ENCODE measurements at places on chromosomes 5 and 9. TPM values are rescaled to one million over a fixed set of nuclear protein-coding genes. Genes with fewer than 3 reads are reported as not detected.

The KDM3B gene
- 89.2 TPM for total RNA-seq

The KLHL3 gene
- 12.8 TPM for total RNA-seq

The NUTM2G gene
- 0.57 TPM for total RNA-seq

DNA sequence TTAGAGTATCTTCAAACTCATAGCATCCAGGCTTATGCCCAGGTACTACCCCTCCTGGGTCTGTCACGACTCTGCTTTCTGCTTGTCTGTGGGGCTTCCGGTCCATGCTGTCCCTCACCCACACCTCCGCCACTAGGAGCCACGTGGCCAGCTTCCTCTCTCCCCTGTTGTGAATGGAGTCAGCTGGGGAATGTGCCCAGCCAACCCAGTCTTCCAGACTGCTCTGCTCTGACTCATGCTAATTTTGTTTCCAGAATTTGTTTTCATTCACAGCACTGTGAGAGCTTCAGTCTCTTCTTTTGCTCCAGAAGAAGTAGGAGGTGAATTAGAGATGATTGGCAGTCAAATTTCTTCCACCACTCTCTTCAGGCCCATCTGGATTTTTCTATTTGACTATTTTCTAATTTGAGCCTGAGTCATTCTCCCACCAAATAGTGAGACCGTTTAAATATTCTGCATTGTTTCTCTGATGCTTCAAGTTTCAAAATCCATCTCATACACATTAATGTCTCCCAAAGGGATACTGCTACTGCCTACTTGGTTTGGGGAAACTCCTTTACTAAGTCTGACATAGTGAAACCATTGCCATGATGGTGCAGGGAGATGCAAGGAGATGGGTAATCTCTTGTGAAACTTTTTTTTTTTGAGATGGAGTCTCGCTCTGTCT is 424.1 kb upstream of the KIF2A start:
- no peak for DNase-seq

- DNase-seq = no peak
Measured at GRCh38 chr5:134503937-134504437, 21.5 kb upstream of the JADE2 start.

DNA sequence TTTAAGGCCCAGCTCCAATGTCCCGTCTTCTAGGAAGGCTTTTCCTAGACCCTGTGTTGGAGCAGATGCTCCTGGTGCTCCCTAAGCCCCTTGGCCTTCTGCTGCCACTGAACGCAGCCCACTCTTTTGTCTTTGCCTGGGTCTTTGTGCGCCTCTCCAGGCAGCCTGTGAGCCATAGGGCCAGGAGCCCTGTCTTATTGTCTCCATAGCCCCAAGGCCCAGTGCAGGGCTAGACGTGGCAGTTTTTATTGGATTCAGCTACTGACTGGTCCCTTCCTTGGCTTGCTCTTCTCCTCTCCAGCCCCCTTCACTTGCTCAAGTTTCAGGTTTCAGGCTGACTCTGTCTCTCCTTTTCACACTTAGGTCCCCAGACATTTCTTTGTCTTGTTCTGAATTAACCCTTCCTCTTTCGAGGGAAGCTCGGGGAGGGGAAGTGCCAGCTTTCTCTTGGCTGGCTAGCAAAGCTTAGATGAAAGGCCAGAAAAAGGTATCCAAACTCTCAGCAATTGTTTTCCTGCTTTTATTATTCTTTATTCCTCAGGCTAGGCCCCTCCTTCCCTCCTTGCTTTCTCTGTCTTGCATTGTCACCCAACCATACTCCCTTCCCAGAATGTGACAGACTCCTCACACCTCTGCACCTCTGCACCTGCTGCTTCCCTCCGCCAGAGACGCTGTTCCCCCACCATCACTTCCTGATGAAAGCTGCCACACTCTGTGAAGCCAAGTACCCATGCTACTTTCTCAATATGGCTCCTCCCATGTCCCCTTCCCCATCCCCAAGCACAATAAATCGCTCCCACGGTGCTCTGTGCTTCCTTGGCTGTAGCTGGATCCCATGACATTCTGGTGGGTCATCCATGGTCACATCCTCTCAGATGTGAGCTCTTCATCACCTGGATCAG is 101.6 kb upstream of the CPEB4 start:
- DNase-seq = peak; percentile 46

DNA sequence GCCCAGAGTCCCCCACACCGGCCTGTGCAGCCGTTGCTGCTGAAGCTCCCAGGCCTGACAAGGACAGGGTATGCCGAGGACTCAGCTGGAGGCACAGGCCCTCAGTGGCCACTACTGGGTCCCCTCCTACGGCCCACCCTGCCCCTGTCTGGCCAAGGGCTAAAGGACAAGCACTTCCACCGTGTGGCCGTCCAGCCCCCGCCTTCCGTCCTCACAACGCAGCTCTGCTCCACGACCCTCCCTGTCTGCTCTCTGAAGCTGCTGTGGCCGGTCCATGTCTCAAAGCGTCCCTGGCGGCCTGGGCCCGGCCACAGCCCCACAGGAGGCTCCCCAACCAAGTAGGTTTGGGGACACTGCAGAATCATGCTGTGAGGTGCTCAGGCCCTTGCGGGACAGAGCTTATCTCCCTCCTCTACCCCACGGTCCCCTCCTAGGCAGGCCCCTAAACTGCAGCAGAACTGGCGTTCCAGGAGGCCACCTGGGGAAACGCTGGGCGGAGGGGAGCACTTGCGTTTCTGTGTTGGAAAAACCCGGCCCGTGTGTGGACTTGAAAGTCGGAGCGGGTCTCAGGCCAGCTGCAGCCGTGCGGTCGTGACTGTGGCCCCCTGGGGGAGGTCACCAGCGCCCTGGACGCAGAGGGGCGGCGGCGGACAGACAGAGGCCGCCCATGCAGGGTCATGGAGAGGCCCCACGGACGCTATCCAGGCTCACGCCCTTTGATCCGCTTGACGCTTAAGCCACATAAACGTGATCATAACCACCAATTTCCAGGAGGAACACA is 45.6 kb downstream of the NKD2 start:
- DNase-seq = no peak

- no peak for DNase-seq
Measured at GRCh38 chr9:81622471-81623255, 66.7 kb downstream of the TLE1 start.
